Lung microvascular endothelial cell (primary cell): ENCODE measurements at places on chromosomes 6 and 20.

DNA sequence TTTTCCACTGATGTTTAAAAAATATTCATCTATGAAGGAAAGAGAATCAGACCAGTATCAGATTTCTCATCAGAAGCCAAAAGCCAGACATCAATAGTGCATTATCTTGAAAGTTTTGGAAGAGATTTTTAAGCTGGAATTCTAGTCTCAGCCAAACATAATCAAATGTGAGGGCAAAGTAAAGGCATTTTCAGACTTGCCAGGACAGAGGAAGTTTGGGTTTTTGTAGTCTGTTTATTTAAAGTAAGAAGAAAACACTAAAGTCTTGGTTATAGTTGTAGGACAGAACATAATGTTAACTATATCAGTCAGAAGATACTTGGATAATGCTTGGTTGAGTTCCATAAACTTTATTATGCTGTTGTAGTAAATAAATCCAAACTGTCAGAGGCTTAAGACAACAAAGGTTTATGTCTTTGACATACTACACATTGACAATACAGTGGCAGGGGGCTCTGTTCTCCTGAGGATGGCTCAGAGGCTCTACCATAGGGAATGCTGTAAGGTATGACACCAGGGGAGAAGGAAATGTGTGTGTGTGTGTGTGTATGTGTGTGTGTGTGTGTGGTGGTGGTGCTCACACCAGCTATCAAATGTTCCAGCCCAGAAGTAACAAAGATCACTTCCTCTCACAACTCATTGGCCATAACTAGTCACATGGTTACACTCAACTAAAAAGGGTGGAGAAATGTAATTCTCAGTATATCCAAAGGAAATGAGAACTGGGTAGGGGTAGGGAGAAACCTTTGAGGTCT is 26.7 kb upstream of the YWHAB start:
- no peak for DNase-seq

GRCh38 chr6:169530752-169531123 is 171.1 kb downstream of the WDR27 start:
- DNase-seq = no peak

DNA sequence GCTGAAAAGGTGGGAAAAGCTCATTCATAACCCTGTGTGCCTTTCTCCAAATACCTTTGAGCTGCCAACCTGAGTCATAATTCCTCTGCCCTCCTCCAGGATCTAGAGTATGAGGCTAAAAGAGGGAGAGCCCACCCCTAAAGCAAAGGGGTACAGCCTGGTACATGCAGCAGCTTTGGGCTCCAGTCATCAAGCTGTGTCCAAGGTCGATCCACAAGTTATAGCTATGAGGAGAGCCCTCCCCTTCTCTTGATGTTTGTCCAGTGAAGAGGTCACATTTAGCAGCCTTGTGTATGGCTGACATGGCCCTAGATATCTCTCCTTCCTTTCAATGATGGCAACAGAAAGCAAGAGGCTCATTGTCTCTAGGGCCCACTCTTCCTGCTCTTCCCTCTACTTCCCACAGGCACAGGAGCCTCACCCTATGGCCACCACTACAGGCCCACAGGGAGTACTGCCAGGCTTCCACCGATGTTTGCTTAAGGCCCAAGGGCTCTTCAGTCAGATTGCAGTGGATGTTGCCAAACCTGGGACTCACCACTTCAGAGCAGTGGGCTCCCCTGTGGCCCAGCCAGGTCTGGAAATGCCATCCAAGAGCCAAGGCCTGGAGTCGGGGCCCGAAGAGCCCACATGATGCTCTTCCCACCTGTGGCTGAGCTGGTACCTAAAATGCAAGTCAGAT is 176.8 kb downstream of the CD83 start:
- no peak for DNase-seq

- DNase-seq = peak; percentile 99
These were observed 3.5 kb downstream of the PIGT start for GRCh38 chr20:45419188-45420091.

- DNase-seq = peak; percentile 96
These were observed 177.8 kb upstream of the ECI2 start for GRCh38 chr6:4313044-4313686.

GRCh38 chr20:52789716-52790115 is 182.4 kb upstream of the TSHZ2 start:
- no peak for DNase-seq

GRCh38 chr20:62439218-62439617 is 11.9 kb upstream of the RBBP8NL start:
- DNase-seq = no peak

DNA sequence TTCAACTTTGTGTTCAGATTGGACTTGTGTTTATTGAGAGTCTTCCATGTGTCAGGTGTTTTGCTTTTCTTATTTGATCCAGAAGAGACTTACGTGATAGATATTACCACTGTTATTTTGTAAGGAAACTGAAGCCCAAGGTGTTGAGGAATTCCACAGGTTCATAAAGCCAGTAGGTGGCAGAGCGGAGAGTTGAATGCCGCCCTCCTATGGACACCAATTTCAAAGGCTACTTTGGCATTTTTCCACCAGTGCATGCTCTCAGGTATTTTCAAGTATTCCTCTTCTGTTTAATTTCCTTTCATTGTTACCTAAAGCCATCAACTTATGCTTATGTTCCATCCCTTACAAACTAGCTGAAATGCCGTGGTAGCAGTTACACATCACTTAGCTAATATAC is 14.0 kb upstream of the COL10A1 start:
- DNase-seq = no peak

DNA sequence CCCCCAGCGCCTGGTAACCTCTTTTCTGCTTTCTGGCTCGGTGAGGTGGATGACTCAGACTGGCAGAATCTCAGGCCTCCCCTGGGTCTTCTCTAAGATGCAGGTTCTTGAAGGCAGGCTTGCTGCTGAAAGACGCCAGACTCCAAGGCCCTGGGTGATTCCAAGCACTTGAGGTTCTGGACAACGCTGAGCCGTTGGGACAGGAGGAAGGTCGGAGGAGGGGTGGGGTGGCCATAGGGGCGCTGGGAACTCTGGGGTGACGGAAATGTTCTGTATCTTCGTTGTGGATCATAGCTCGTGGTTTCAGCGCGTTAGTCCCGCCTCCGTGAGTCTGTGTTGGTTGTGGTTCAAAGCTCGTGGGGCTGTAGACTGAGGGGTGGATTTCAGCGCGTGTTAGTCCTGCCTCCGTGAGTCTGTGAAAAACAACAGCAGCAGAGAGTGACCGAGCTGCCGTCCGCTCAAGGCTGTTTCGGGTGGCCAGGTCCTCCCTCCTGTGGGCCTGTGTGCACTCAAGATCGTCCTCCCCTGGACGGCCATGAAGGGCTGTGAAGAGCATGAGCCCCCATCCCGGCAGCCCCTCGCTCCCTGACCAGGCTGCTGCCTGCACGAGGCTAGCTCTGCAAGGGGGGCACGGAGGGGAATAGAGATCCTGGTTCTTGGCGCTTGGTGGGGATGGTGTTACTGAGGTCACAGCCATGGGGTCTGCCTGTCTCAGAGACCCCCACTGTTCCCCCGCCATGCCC is 7.7 kb downstream of the NTSR1 start:
- no peak for DNase-seq

DNA sequence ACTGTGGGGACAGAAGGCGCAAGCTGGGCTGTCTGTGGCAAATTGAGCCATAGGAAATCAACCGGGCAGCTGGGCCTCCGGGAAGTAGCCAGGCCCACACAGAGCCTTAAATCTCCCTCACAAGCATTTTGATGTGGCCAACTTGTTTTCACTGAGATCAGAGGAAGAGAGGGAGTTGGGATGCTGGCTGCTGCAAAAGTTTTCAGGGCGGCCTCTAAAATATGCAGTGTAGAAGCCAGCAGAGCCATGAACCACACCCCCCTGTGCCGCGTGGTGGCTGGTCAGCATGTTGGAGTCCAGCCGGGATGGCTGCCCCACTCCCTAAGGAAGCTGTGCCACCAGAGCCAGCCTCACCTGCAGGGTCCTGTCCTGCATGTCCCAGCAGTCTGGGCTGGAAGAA is 167.4 kb downstream of the CDC5L start:
- no peak for DNase-seq

GRCh38 chr6:157145656-157146285 is 177.5 kb downstream of the TMEM242 start:
- no peak for DNase-seq
